ENCODE measurements at places on chromosomes 5 and 9. TPM values are rescaled to one million over a fixed set of nuclear protein-coding genes. Genes with fewer than 3 reads are reported as not detected.

Gene ZFP37
- 1.6 TPM for total RNA-seq

DNA sequence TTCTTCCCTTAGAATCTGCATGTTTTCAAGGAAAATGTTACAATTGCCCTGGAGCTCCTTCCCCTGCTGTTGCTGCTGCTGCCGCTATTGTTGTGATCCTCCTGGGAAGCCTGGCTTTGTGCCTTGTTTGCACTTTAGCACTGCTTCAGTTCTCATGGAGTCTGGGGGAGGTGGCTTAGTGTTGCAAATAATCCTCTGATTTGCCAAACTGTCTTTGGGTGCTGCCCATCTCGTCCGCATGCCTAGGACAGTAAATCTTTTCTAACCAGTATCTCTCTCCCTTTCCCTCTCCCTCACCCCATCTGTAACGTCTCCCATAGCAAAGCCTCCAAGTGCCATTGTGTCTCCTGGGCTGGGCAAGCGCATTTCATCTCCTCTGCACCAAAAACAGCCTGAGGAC is 30.3 kb downstream of the FAM240B start:
- DNase-seq = no peak
- peaks cover 7% of the 10 kb centered on the region for H3K27me3 ChIP-seq
- H3K4me3 ChIP-seq = no peak overlapping the region
- H3K36me3 ChIP-seq = no peaks in the 10 kb centered on the region

- no peak for DNase-seq
- no peaks in the 10 kb centered on the region for H3K27me3 ChIP-seq
- peaks cover 17% of the 10 kb centered on the region for H3K36me3 ChIP-seq
- peak overlapping the region; percentile 46 for H3K27ac ChIP-seq
These were observed 20.2 kb downstream of the GRAMD2B start for GRCh38 chr5:126443374-126443851.

Gene OLFML2A
- not detected for total RNA-seq

- H3K4me1 ChIP-seq = peaks cover 9% of the 10 kb centered on the region
- no peak for DNase-seq
- peaks cover 61% of the 10 kb centered on the region for H3K27me3 ChIP-seq
These were observed 855 bp downstream of the MCC start for GRCh38 chr5:113487416-113487780.

Gene SLC34A3
- not detected for total RNA-seq

Gene GALNT10
- 42.8 TPM for total RNA-seq

DNA sequence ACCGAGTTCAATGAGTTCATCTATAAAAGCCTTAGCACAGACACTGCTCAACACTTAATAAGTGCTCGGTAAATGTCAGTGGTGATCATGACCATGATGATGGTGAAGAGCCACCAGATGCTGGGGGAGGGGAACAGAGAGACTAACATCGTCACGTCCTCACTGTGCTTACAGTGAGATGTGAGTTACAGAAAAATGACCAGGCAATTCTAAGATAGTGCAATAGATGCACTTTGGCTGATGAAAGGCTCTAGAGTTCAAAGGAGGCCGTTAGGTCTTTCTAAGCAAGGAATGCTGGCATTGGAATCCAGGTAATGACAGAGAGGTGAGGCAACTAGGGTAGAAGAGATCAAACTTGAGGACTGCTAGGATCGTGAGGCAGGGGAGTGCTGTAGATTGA is 36.7 kb downstream of the ARL15 start:
- H3K27me3 ChIP-seq = no peaks in the 10 kb centered on the region
- no peak for DNase-seq
- no peak overlapping the region for H3K27ac ChIP-seq
- H3K4me1 ChIP-seq = peaks cover 6% of the 10 kb centered on the region
- peaks cover 12% of the 10 kb centered on the region for H3K36me3 ChIP-seq

- no peaks in the 10 kb centered on the region for H3K36me3 ChIP-seq
- no peaks in the 10 kb centered on the region for H3K4me1 ChIP-seq
- DNase-seq = no peak
- H3K27ac ChIP-seq = no peak overlapping the region
- peaks cover 23% of the 10 kb centered on the region for H3K27me3 ChIP-seq
- no peak overlapping the region for H3K4me3 ChIP-seq
These were observed 182.4 kb downstream of the DIRAS2 start for GRCh38 chr9:90460220-90460619.

Gene FOXD4L4
- total RNA-seq = not detected

- DNase-seq = no peak
- peak overlapping the region; percentile 49 for H3K4me3 ChIP-seq
- no peak overlapping the region for H3K27ac ChIP-seq
These were observed 754 bp downstream of the GFPT2 start for GRCh38 chr5:180352116-180353047.

GRCh38 chr9:135693265-135693664 is 6.0 kb downstream of the SOHLH1 start:
- no peak for DNase-seq
- H3K36me3 ChIP-seq = no peaks in the 10 kb centered on the region
- no peak overlapping the region for H3K27ac ChIP-seq
- H3K4me1 ChIP-seq = no peaks in the 10 kb centered on the region

- H3K27me3 ChIP-seq = no peaks in the 10 kb centered on the region
- no peak overlapping the region for H3K27ac ChIP-seq
- H3K4me3 ChIP-seq = no peak overlapping the region
- H3K4me1 ChIP-seq = no peaks in the 10 kb centered on the region
- no peaks in the 10 kb centered on the region for H3K36me3 ChIP-seq
These were observed 137.3 kb upstream of the ANKH start for GRCh38 chr5:15008921-15009320.

Gene MTREX
- total RNA-seq = 76.1 TPM

Gene EIF4E1B
- total RNA-seq = not detected

DNA sequence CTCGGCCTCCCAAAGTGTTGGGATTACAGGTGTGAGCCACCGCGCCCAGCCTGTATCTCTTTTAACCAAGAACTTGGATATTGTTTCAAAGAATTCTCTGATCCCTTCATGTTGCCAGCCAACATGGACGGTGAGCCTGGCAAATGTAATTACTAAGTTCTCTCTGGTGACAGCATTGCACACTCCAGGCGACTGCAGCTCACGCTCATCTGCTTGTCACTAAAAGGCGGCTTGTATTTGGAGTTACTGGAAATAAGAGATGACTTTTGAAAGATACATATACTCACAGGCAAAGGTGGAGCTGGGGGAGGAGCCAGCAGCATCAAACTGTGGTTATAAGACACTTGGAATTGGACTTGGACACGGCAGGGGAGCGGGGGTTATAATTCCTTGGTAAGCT is 172.3 kb downstream of the SLIT3 start:
- no peaks in the 10 kb centered on the region for H3K27me3 ChIP-seq
- H3K36me3 ChIP-seq = no peaks in the 10 kb centered on the region
- H3K27ac ChIP-seq = no peak overlapping the region
- H3K4me3 ChIP-seq = no peak overlapping the region

GRCh38 chr9:106859957-106860720 is 2.8 kb upstream of the ZNF462 start:
- H3K27ac ChIP-seq = no peak overlapping the region
- H3K4me1 ChIP-seq = peaks cover 32% of the 10 kb centered on the region
- peak; percentile 2 for DNase-seq
- H3K36me3 ChIP-seq = no peaks in the 10 kb centered on the region

DNA sequence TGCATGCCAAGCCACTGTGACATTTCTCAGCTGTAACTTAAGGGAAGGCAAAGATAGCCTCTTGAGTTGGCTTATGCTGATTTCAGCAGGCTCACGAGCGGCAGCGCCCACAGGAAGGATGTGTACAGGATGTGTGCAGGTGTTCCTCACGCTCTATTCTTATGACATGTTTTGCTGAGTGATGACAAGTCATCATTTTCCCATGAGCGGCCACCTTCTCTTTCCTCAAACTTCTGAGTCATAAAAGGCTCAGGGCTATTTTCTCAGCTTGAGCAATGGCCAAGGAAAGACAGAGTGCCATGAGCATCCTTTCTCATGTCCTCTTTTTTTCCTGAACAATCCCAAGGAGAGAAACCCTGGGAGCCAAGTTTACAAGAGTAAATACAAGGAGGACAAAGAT is 365.9 kb downstream of the PLK2 start:
- H3K36me3 ChIP-seq = no peaks in the 10 kb centered on the region
- no peak overlapping the region for H3K4me3 ChIP-seq
- peaks cover 3% of the 10 kb centered on the region for H3K27me3 ChIP-seq
- no peaks in the 10 kb centered on the region for H3K4me1 ChIP-seq
- H3K27ac ChIP-seq = no peak overlapping the region

DNA sequence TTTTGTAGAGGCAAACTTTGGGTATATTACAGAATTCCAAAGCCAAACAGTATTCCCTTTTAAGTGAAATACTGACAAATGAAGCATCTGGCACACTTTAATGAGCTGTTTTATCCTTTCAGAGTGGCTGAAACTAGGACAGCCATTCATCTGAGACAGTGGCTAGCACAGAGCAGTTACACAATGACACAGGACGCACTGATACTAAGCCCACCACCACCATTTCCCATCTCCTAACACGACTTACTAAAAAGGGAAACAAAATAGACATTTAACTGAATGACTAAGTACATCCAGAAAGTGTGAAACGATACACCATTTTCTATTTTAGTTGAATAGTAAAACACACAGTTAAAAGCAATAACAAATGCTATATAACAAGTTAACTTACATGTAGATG is 120.4 kb upstream of the RETREG1 start:
- peaks cover 21% of the 10 kb centered on the region for H3K27me3 ChIP-seq
- H3K4me1 ChIP-seq = no peaks in the 10 kb centered on the region
- H3K4me3 ChIP-seq = no peak overlapping the region
- no peaks in the 10 kb centered on the region for H3K36me3 ChIP-seq

Gene MARCOL
- total RNA-seq = not detected

- H3K4me3 ChIP-seq = peak overlapping the region; percentile 42
- peaks cover 27% of the 10 kb centered on the region for H3K4me1 ChIP-seq
- no peaks in the 10 kb centered on the region for H3K36me3 ChIP-seq
- H3K27me3 ChIP-seq = peaks cover 36% of the 10 kb centered on the region
These were observed 235.3 kb downstream of the SYK start for GRCh38 chr9:91036826-91037510.

GRCh38 chr5:19233573-19233972 is 754.4 kb downstream of the CDH18 start:
- no peaks in the 10 kb centered on the region for H3K36me3 ChIP-seq
- no peaks in the 10 kb centered on the region for H3K4me1 ChIP-seq
- no peak overlapping the region for H3K27ac ChIP-seq
- H3K27me3 ChIP-seq = no peaks in the 10 kb centered on the region
- no peak overlapping the region for H3K4me3 ChIP-seq

DNA sequence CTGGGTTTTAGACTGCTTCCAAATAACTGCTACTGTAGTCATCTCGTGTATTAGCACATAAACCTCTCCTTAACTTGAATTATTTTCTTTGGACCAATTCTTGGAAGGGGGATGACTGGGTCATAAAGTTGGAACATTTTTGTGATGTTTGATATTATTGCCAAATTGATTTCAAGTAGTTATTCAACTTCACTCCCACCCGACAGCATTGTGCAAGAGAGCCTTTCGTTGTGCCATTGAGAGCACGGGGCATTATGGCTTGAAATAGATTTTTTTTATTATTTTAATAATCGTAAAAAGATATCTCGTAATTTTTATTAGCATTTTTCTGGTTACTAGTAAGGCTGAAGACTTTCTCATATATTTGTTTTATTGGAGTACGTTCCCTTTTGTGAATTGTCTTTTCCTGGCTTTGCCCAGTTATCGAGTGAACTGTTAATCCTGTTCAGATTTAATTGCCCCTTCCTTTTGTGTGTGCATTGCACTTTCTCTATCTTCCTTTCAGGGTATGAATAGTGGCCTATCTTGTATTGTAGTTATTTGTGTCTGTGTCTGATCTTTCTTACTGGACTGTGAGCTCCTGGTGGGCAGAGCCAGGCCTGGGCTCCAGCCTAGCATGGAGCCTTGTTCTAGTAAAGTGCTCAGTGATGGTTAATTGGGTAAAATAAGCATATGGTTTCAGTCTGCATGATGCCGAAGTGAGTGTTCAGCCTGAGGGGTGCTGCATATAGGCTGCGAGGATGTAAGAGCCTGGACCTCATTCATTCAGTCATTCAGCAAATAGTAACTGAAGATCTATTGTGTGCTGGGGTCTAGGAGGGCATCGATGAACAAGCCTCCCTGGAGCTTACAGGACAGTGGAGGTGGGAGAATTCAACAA is 93.5 kb upstream of the SHB start:
- no peak for DNase-seq
- H3K36me3 ChIP-seq = no peaks in the 10 kb centered on the region
- no peak overlapping the region for H3K27ac ChIP-seq
- no peaks in the 10 kb centered on the region for H3K27me3 ChIP-seq
